Daoy (cell line): ENCODE measurements at places on chromosomes 11 and 22.
A peak's percentile ranks its signal among the peaks of the same experiment; 100 is the strongest.

- peak; percentile 78 for DNase-seq
Measured at GRCh38 chr22:48644108-48644507, 1183.6 kb downstream of the BRD1 start.

- DNase-seq, result peak; percentile 59
Measured at GRCh38 chr11:19953336-19953735, 206.9 kb downstream of the DBX1 start.

DNA sequence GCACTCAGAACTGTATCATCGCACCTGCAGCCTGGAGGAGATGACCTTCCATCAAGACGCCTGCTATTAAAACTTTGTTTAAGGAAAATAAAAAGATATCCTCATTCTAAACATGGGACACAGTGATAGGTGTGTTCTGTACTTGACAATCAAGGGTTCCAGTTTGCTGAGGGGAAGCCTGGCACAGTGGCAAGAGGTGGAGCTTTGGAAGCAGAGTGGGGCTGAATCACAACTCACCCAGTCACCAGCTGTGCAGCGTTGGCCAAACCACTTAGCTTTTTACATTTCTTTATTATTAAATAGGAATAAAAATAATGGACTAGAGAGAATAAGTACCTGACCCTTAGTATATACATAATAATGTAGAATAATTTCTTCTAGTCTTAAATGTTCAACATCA lies 220.7 kb downstream of the TENM4 start:
- no peak for DNase-seq

DNA sequence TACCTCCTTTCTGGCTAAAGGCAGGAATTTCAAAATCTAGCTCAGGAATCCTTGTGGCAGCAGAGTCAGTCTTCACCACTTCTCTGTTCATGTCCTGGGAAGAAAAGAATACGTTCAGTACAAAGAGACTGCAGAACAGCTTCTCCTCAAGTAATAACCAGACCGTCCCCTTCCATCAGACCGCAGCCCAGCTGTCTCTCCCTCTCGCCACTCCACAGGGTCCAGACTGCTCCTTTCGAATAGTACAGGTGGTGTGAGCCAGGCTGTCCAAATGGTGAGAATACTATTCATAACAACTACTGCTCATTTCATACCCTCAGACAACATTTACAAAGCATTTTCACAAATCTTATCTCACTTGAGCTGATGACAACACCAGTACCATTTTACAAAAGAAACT lies 857 bp downstream of the ZPR1 start:
- DNase-seq, result no peak

DNA sequence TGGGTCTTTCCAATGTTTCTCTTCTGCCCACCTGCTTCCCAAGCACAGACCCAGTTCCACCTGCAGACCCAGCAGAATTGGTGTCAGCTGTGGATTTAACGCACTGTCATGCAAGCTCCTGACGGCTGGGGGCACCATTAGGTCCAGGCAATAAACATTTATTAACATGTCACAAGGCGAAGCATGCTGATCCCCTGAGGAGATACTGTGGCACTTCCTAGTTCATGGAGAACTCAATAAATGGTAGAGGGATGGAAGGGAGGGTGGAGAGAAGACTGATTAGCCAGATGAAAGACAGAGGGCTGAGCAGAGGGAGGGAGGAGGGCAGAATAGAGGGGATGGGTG lies 68.3 kb upstream of the TSPAN18 start:
- no peak for DNase-seq

- DNase-seq, result peak; percentile 77
Measured at GRCh38 chr11:61972672-61973475, 5.4 kb upstream of the FTH1 start.

GRCh38 chr11:130177782-130178181 lies 18.2 kb downstream of the ST14 start:
- DNase-seq, result no peak

- DNase-seq, result peak; percentile 85
Measured at GRCh38 chr22:45083659-45084305, 74.0 kb upstream of the PHF21B start.

GRCh38 chr22:40535642-40536041 lies 100.9 kb downstream of the MRTFA start:
- DNase-seq, result no peak

- DNase-seq, result no peak
Measured at GRCh38 chr11:334264-334994, 13.8 kb upstream of the IFITM3 start.

DNA sequence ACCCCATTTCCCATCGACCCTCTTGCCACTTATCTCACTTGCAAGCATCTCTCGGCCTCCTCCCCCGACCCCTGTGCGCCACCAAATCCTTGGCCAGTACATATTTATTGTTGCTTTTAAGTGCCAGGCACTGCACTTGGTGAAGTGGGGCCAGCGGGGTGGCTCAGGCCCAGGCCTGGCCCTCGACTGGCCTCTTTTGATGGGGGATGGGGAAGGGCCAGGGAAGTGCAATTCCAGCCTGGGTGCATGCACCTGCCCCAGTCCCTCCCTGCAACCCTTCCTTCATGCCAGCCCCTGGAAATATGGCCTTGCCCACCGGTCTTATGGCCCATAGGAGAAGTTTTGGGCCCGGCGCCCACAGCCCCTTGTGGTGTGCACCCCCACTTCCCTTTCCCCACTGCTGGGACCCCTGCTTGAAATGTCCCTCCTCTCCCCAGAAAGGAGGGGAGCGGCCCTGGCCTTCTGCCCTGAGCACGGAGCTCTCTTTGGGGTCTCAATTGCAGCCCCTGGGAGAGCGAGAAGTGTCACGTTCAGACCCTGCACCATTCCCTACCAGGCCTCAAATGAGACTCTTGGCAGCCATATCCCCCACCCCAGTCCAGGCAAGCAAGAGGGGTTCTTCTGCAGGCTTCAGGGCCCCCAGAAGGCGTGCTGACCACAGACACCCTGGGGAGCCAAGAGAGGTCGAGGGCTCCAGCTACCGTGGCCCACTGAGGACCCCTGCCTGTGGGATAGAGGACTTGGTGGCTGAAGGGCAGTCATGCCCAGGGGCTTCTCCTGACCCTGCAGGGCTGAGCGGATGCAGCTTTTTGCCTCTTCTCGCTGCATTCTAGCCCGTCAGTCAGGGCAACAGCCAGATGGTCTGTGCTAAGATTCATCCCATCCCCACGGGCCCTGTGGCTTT lies 961 bp downstream of the SUSD2 start:
- no peak for DNase-seq

DNA sequence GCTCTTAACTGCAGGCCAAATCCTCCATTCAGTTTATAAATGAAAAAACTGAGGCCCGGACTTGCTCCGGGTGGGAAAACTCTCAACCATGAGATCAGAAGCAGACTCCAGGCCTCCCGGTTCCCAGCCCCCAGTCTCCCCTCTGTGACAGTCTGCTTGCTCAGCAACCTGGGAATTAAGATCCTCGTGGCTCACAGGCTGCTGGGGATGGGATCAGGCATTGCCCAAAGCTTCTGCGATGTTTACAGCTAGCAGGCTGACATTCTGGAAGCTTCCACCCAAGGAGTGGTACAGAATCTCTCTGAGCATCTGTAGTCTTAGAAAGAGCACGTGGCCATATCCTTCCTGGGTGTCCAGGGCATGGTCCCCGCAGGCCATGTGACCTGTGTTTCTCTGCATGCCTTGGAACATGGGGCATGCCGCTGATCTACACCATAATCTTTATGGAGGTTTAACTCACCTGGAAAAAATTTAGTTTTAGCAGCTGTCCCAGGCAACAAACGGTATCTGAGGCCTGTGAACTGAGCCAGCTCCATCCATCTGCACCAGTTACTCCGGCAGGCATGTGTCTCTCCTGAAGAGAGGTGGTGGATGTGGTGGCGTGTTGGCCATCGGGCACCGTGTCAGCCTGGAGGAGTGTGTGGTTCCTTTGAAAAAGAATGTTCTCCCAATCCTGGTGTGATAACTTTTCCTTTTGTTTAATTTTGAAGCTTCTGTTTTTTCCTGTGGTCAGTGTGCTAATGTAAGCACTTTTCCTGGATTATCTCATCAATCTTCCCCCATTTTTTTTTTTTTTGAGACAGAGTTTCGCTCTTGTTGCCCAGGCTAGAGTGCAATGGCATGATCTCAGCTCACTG lies 7.9 kb downstream of the FBLN1 start:
- DNase-seq, result no peak

- DNase-seq, result no peak
Measured at GRCh38 chr22:29747832-29748231, 19.0 kb downstream of the ZMAT5 start.

DNA sequence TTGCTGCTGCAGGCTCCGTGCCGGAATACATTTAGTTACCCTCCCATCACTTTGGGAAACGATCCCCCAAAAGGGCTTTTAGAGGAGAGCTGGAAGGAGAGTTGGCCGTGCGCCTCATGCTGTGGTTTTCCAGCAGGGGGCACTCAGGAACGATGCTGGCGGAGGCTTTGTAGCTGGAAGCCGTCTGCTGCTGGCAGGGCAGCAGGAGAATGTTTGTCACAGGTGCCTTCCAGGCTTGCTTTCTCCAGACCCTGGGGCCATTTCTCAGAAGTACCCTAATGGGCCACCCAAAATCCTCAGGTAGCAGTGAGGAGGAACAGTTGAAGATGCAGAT lies 30.0 kb upstream of the CABP7 start:
- DNase-seq, result no peak

- no peak for DNase-seq
Measured at GRCh38 chr11:6062691-6063358, 32.3 kb upstream of the OR56A1 start.
